ENCODE measurements at places on chromosomes 12 and 14. TPM values are rescaled to one million over a fixed set of nuclear protein-coding genes. Genes with fewer than 3 reads are reported as not detected.
A peak's percentile ranks its signal among the peaks of the same experiment; 100 is the strongest.

DNA sequence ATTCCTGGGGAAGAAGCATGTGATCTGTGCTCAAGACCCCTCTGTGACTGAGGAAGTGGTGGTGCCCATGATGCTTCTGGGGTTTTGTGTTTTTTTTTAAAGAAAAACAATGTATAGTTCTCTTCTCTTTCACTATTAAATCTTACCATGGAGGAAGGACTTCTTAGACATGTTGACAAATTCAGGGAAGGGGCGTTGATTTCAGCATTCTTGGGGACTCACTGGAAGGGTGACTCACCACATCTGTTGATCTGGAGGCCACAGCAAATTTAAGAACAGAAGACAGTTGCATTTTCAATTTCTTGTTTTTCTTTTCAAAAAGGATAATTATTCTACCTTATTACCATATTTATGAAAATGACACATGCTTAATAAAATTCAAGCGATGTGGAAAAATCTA is 152.9 kb upstream of the RTL1 start:
- no peaks in the 10 kb centered on the region for H3K27me3 ChIP-seq
- H3K36me3 ChIP-seq = no peaks in the 10 kb centered on the region
- no peak overlapping the region for H3K4me3 ChIP-seq
- no peaks in the 10 kb centered on the region for H3K4me1 ChIP-seq
- peak; percentile 10 for DNase-seq

DNA sequence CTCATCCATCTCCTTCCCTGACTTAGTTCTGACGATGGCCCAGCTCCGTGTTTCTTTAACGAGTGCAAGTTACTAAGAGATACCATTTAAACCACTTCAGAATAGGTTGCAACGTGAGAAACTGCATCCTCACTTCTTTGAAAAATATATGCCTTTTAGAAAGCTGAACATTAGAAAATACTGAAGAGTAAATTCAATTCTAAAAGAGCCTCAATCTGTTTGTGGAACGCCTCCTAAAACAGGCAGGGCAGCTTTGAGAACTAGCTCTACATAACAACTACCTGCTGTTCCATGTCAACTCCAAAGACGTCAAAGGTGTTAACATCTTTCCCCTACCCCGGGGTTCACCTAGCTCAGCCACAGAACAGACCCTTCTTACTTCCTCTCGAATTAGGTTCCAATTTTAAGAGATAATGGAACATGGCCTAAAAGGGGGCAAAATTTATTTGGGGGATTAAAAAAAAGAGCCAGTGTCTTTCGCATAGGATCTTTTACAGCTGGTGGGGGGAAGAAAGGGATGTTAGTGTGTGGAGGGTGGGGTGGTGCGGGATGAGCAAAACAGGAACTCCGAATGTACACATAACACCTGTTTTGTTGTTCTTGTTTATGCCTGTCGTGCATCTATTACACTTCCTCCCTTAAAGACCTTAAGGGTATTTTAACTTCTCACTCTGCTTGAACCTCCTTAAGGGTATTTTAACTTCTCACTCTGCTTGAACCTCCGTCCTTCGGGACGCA is 3.3 kb downstream of the BHLHE41 start:
- H3K27me3 ChIP-seq = no peaks in the 10 kb centered on the region
- peak overlapping the region; percentile 75 for H3K4me3 ChIP-seq
- peaks cover 43% of the 10 kb centered on the region for H3K4me1 ChIP-seq
- H3K27ac ChIP-seq = peak overlapping the region; percentile 95
- no peak for DNase-seq

- no peaks in the 10 kb centered on the region for H3K4me1 ChIP-seq
- H3K4me3 ChIP-seq = no peak overlapping the region
- no peak for DNase-seq
- no peak overlapping the region for H3K27ac ChIP-seq
- H3K36me3 ChIP-seq = no peaks in the 10 kb centered on the region
Measured at GRCh38 chr12:91952916-91953315, 192.7 kb downstream of the BTG1 start.

DNA sequence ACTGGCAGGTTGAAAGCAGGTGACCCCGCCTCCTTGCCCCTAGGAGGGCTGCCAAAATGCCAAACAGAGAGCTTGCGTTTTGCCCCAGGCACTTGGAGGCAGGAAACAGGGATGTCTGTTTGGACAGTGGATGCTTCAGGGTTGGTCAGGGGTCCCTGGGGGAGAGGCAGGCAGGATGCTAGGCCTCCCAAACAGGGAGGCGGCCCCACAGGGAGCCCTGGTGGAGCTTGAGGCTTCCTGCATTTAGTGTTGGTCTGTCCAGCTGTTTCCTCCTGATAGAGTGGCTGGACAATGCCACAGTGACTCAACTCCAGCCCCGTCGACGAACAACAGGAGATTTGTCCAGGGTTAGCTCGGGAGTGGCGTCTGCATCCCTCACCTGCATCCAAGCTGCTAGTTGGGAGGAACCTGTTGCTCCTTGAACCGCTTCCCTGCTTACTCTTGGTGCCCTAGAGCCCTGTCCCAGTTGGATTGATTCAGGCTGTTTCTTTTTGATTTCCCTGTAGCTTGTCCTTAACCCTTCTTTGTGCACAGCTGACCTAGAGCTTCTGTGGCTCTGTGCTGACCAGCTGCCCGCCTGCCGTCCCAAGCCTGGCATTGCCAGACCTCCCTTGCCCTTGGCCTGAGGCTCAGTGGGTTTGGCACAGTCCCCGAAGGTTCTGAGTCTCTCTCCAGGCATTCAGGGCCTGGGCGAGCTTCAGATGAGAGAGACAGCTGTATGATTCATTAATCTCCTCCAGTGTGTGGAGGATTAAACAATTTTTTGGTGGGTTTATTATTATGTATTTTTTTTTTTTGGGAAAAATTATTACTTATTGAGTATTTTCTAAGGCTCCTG is 45.9 kb downstream of the TSPAN9 start:
- no peak for DNase-seq
- H3K27me3 ChIP-seq = no peaks in the 10 kb centered on the region
- no peak overlapping the region for H3K4me3 ChIP-seq
- H3K36me3 ChIP-seq = no peaks in the 10 kb centered on the region
- peaks cover 16% of the 10 kb centered on the region for H3K4me1 ChIP-seq
- peak overlapping the region; percentile 14 for H3K27ac ChIP-seq

The SPIC gene
- not detected for total RNA-seq

GRCh38 chr12:89427508-89428156 is 75.3 kb upstream of the DUSP6 start:
- no peak overlapping the region for H3K4me3 ChIP-seq
- H3K36me3 ChIP-seq = no peaks in the 10 kb centered on the region
- no peak overlapping the region for H3K27ac ChIP-seq
- no peaks in the 10 kb centered on the region for H3K4me1 ChIP-seq
- no peak for DNase-seq

DNA sequence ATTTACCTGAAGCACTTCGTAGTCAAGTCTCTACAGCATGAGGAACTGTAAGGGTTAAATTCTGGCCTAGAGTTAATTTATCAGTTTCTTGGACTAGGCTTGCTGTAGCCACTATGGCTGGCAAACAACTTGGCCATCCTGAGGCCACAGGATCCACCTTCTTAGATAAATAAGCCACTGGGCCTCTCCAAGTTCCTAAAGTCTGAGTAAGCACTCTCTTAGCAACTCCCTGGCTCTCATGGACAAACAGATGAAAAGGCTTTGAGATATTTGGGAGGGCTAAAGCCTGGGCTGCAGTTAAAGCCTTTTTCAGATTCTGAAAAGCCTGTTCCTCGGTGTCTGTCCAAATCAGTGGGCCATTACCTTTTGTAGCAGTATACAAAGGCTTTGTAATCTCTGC is 675.0 kb downstream of the TMEM121 start:
- H3K27ac ChIP-seq = no peak overlapping the region
- no peaks in the 10 kb centered on the region for H3K36me3 ChIP-seq
- no peak overlapping the region for H3K4me3 ChIP-seq
- H3K27me3 ChIP-seq = no peaks in the 10 kb centered on the region
- H3K4me1 ChIP-seq = no peaks in the 10 kb centered on the region

DNA sequence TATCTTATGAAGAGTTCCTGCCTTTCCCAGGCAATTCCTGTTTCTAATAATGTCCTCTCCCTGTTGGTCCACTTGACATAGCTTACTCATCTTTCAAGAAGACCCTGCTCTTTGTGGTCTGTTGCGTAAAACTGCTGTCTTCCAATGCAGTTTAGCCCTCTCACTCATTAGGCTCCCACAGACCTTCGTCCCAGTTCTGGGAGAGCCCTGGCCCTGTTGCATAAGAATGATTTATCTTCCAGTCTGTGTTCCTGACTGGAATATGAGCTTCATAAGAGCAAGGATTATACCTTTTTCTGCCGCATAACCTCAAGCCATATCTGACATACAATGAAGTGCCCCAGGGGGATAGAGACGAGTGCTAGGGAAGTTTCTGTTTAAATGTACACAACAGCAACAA is 365.9 kb upstream of the NOVA1 start:
- DNase-seq = peak; percentile 65
- H3K27me3 ChIP-seq = no peaks in the 10 kb centered on the region
- no peak overlapping the region for H3K27ac ChIP-seq
- H3K4me3 ChIP-seq = no peak overlapping the region

The PTPRO gene
- 2.1 TPM for total RNA-seq

The WIF1 gene
- total RNA-seq = not detected

DNA sequence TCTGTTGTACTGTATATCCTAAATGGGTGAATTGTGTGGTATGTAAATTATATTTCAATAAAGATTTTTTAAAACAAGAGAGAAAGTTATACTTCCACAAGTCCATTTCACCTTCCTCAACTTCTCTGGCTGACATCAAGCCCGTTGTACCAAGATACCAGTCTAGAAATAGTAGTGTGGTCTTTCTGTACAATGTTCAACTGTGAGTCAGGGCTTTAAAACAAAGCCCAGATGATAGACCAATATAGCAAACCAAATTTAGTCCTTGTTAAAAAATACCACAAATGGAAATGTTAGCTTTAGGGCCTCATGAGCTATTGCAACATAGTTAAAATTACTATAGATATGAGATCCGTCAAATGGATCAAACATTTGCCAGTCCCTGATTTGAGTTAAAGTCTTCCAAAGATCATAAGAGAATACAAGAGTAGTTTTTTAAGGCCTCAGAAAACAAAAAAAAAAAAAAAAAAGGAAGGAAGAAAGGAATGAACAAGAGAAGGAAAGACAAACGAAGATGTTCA is 49.0 kb upstream of the EGLN3 start:
- no peak overlapping the region for H3K27ac ChIP-seq
- H3K36me3 ChIP-seq = no peaks in the 10 kb centered on the region
- no peak for DNase-seq
- H3K4me3 ChIP-seq = no peak overlapping the region

DNA sequence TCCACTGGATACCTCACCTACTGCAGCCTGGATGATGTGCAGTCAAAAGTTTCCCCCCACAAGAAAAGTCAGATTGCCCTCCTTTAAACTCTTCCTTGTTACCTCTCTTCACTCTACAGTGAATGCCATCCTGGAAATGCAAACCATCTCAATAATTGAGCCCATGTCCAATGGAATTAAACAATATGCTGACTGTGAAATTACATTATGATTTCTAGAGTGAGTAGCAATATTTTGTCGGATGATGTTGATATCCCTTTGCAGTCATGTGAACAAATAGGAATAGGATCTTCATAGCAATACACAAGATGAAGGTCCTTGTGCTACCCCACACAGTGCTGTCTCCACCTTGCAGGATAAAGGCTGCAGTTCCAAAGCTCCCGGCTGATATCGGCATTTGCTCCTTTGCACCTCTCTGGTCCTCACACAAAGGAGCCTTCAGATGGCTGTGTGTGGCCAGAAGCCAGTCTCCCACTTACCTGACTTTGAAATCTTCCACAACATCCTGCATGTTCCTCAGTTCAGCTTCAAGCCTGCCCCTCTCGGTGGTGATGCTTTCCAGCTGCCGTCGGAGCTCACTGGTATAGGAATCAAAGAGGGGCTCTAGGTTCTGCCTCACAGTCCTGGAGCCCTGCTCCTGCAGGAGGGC is 1.5 kb downstream of the KRT75 start:
- no peak overlapping the region for H3K27ac ChIP-seq
- H3K27me3 ChIP-seq = no peaks in the 10 kb centered on the region
- no peak for DNase-seq
- no peak overlapping the region for H3K4me3 ChIP-seq

DNA sequence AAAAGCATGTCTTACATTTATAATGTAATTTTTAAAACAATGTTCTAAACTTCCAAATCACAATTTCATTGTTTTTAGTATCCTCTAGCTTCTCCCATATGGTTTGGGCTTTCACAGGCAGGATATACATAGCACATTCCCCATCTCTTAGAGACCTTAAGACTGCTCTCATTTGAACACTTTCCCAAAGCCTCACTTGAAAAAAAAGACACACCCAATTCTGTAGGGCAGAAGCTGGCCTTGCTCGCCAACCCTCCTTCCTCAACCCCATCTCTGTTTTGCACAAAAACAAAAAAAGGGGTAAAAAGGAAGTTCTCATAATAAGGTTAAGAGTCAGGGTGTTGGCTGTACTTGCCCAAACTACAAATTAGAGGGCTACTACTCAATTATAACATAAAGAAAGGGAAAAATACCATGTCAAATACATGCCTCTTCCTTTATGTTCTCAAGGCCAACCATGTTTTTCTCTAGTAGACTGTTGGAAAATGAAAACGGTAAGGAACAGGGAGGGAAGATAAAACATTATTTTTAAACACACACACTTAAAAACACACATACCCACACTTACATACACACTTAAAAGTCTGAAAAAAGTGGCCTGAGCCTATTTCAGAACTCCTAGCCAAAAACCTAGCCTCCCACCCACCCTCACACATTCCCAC is 9.9 kb upstream of the KANSL2 start:
- DNase-seq = no peak
- no peaks in the 10 kb centered on the region for H3K27me3 ChIP-seq
- H3K4me3 ChIP-seq = no peak overlapping the region
- H3K4me1 ChIP-seq = no peaks in the 10 kb centered on the region
- peak overlapping the region; percentile 62 for H3K27ac ChIP-seq

The ANKRD9 gene
- 30.5 TPM for total RNA-seq

GRCh38 chr12:40010899-40011774 is 94.7 kb downstream of the SLC2A13 start:
- no peaks in the 10 kb centered on the region for H3K27me3 ChIP-seq
- H3K36me3 ChIP-seq = no peaks in the 10 kb centered on the region
- H3K4me1 ChIP-seq = peaks cover 16% of the 10 kb centered on the region
- peak; percentile 66 for DNase-seq
- H3K27ac ChIP-seq = no peak overlapping the region

GRCh38 chr14:21024585-21025370 is at the start of gene NDRG2:
TSS of gene NDRG2 (minus strand) at chr14:21025061. CDS start at chr14:21023315, 1,746 bp downstream.
- H3K4me1 ChIP-seq = peaks cover 43% of the 10 kb centered on the region
- H3K36me3 ChIP-seq = peaks cover 12% of the 10 kb centered on the region
- H3K27ac ChIP-seq = peak within 1 kb of the TSS; percentile 93
- no peaks in the 10 kb centered on the region for H3K27me3 ChIP-seq
- peak within 1 kb of the TSS; percentile 85 for H3K4me3 ChIP-seq

DNA sequence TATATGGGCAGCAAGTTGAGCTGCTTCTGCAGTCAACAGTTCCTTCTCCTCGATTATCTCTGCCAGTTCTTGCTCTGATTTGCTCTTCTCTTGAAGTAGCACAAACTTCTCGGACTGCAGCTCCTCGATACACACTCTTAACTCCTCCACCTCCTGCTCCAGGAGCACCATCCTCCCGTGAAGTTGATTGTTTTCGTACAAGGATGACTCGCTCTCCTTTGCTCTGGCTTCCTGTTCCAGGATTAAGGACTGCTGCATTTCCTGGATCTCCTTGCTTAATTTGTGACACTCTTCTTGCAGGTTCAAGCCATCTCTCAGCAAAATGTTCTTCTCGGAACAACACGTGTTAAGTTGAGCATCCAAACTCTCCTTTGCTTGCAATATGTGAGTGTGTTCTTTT is 56.2 kb upstream of the VPS33A start:
- H3K4me3 ChIP-seq = no peak overlapping the region
- H3K36me3 ChIP-seq = peaks cover 99% of the 10 kb centered on the region
- DNase-seq = no peak
- no peaks in the 10 kb centered on the region for H3K27me3 ChIP-seq
- no peak overlapping the region for H3K27ac ChIP-seq
- peaks cover 6% of the 10 kb centered on the region for H3K4me1 ChIP-seq

The UNC119B gene
- 11.1 TPM for total RNA-seq

Data from sigmoid colon (tissue), 7 donors.